ENCODE measurements at places on chromosomes 4 and X.

DNA sequence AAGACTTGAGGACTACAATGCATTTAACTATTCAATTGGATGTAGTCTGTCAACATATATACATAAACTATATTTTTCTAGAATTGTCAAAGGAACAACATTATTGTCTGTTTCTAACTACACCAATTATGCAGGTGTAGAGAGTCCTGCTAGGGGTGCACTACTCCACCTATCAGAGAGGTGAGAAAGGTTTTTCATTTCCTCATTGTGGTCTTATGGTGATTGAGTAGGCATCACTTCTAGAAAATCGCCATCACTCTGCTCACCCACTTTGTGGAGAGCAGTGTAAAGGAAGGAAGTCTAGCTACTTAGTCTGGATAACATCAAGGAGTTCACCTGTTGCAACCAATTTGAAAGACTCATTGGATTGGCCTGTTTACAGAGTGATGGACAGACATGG lies 4.4 kb upstream of the ADH1C start:
- DNase-seq, result no peak

- no peak for DNase-seq
Measured at GRCh38 chrX:110086916-110087484, 84.1 kb downstream of the TMEM164 start.

- no peak for DNase-seq
Measured at GRCh38 chrX:20857746-20858145, 516.5 kb upstream of the CNKSR2 start.

- DNase-seq, result no peak
Measured at GRCh38 chrX:132631579-132632232, 142.9 kb upstream of the MBNL3 start.

DNA sequence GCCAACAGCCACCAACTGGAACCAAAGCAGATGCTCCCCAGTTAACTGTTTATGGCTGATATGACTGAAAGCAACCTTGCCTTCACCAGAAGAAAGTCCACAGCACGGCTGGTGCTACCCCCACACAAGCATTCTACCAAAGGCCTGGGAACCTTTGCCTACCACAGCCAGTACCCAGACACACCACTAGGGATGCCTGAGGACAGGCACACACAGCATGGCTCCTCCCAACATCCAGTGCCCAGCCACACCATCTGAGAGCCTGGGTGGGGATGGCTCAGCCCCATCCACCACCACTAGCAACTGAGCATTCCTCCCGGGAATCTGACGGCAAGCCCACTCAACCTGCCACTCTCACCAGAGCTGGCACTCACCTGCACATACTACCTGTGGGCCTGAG lies 178.6 kb downstream of the SLC7A11 start:
- DNase-seq, result no peak

GRCh38 chr4:30783751-30784150 lies 63.6 kb downstream of the PCDH7 start:
- no peak for DNase-seq

DNA sequence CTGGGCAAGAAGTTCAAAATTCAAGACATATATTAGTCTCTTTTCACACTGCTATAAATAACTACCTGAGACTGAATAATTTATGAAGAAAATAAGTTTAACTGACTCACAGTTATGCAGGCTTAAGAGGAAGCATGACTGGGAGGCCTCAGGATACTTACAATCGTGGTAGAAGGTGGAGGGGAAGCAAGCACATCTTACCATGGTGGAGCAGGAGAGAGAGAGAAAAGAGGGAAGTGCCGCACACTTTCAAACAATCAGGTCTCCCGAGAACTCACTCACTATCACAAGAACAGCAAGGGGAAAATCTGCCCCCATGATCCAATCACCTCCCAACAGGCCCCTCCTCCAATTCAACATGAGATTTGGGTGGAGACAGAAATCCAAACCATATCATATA lies 273.3 kb upstream of the RASGEF1B start:
- no peak for DNase-seq

DNA sequence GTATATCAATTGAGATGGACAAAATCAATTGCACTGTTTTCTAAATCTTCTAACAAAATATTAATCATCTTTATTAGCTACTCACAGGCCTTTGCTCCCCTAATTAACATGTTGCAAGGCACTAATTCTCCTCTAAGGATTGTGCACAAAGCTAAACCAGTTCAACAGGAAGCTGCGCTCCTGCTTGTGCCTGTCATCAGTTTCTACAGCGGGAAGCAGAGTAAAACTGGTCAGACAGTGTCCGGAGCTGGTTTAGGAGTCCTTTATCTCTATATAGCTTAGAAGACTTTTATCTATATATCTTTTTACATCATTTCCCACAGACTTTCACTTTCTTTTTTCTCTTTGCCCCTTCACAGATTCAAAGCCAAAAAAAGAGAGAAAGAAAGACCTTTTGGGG lies 79.1 kb downstream of the ELOVL6 start:
- no peak for DNase-seq

- DNase-seq, result no peak
Measured at GRCh38 chrX:2595258-2595657, 94.5 kb upstream of the DHRSX start.

GRCh38 chr4:52263607-52264006 lies 212.5 kb downstream of the SPATA18 start:
- no peak for DNase-seq

DNA sequence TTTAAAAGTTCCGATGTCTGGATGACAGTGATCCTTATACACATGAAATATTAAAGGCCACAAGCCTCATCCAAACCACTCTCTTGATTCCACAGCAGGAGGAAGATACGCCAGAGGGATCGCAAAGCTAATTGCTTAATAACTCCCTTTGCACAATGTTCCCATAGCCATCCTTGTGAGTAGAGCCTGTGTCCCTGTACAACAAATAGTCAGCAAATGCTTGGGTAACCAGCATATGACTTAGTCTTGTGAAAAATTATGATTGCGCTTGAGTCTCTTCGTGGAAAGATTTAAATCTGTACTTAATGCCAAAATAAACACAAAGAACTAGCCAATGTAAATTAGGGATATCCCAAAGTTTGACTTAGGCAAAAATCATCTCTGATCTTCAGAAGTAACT lies 31.5 kb downstream of the SLC9A7 start:
- DNase-seq, result no peak

DNA sequence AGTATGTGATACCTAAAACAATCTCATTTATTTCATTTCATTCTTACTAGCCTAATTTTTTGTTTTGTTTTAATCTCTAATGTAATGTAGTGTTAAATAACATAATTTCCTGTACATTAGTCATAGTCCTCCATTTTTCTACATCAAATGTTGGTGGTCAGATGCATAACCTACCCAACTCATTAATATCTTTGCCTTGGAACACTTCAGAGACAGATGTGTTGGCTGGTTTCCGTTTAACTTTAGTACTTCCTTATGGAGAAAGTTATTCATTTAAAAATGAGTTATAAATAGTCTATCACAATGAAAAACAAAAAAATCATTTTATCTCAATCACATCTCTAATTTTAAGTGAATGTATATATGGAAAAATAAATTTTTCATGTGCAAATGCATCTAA lies 190.2 kb downstream of the ANTXR2 start:
- DNase-seq, result no peak

GRCh38 chrX:9370893-9371292 lies 94.0 kb upstream of the TBL1X start:
- no peak for DNase-seq

GRCh38 chr4:114815760-114816159 lies 217.2 kb downstream of the UGT8 start:
- DNase-seq, result no peak

GRCh38 chrX:132999209-132999608 lies 40.8 kb upstream of the HS6ST2 start:
- no peak for DNase-seq

DNA sequence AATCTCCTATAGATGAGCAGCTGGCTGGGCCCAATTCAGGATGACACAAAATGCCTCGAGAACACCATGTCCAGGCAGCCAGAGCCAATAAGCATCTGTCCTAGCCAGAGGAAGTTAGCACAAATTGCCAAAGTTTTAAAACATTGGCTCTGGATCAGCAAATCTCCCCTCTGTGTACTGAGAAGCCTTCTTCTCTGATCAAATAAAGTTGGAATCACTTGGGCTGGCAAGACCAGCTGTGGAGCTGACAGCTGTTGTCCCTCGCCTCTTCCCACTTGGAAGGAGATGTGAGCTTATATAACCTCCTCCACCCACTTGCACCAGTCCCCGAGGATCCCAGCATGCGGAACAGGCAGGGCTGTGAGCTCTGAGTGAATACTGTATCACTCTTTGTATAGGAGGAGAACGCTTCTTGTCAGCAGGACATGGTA lies 183.9 kb downstream of the OPHN1 start:
- no peak for DNase-seq

DNA sequence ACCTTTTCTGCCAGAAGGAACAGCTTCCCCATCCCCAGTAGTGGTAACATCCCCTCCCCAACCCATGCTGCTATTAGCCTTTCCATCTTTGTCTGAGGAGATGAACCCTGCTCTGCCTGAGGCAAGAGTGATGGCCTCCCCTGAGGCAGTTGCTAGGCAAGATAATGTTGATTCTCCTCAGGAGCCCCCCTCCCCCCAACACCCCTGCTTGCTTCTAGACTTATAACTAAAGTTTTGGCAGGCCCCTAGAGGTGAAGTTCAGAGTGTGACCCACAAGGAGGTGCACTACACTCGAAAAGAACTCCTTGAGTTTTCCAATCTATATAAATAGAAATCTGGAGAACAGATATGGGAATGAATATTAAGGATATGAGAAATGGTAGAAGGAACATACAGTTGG lies 962.5 kb downstream of the ADGRL3 start:
- no peak for DNase-seq

GRCh38 chrX:48835524-48836329 lies at the start of gene PCSK1N:
PCSK1N (minus strand) TSS chrX:48835610; CDS start chrX:48835532, 78 bp downstream.
- no peak for DNase-seq

GRCh38 chrX:121649417-121649816 lies 602.0 kb downstream of the GLUD2 start:
- no peak for DNase-seq

DNA sequence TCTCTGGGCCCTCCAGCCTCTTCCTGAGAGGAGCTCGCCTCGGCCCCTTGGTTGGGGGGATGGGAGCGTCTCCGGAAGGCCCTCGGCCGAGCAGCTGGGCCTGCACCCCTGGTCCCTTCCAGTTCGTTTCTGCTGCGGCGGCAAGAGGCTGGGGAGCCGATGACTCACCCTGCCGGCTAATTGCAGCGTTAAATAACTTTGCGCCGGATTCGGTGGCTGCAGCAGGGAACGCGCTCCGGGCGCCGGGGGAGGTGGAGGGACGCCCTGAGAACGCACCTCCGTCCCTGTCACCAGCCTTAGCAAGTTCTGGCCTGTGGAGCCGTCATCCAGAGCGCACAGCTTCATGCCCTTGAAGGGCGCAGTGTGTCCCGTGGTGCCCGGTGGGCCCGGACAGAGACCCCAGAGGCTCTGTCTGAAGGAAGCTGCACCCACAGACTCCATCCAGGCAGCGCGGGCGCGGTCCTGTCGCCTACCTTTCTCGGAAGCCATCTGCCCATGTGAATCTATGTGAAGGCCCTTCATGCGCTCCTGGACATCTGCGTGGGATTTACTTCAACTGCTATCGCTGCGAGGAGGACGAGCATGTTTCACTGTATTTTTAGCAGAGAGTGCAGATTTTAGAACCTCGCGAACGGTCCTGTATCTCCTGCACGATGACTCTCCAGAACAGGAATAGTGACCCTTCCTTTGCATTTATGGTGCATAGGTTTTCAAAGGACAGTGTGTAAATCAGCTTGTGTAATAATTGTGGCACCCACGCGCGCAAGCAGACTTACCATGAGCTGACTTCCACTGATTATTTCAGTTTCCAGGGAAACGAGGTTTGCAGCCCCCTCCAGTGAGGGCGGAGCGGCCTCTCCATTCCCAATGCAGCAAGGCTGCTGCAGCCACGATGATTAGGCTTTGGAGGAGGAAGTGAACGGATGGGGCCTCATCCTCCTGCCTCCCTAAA lies 1.7 kb upstream of the TMEM271 start:
- DNase-seq, result no peak

- DNase-seq, result no peak
Measured at GRCh38 chrX:75369721-75370120, 95.8 kb downstream of the UPRT start.

- DNase-seq, result no peak
Measured at GRCh38 chrX:38335382-38335781, 8.1 kb upstream of the RPGR start.

GRCh38 chrX:135484641-135485289 lies 35.7 kb upstream of the INTS6L start:
- DNase-seq, result no peak
